Epithelial cell of alveolus of lung (primary cell): ENCODE measurements at places on chromosomes 13 and 19. TPM values are rescaled to one million over a fixed set of nuclear protein-coding genes. Genes with fewer than 3 reads are reported as not detected.

Gene ZNF208
- not detected in 2 replicates for total RNA-seq

Gene ZNF470
- 1.9 and 4.6 TPM in 2 replicates for total RNA-seq

Gene PRKCG
- under 0.01 TPM in 1 of 2 replicates, not detected in the other for total RNA-seq

Gene TLE6
- total RNA-seq: 1.2 and 8.9 TPM in 2 replicates

Gene FAM124A
- total RNA-seq: 0.24 and 1.2 TPM in 2 replicates

Gene EFNA2
- not detected in 2 replicates for total RNA-seq

Gene SYT5
- 0.08 and 0.26 TPM in 2 replicates for total RNA-seq

Gene ZNF724
- 4.8 and 10.9 TPM in 2 replicates for total RNA-seq

Gene ZNF568
- 4.3 and 5.0 TPM in 2 replicates for total RNA-seq

Gene CD33
- total RNA-seq: not detected in 2 replicates

Gene SOX21
- not detected in 2 replicates for total RNA-seq

Gene MISP3
- 1.2 and 1.8 TPM in 2 replicates for total RNA-seq

Gene SYT3
- 0.88 TPM in 1 of 2 replicates, not detected in the other for total RNA-seq

Gene NCAN
- 0.08 TPM in 1 of 2 replicates, not detected in the other for total RNA-seq

Gene RASIP1
- total RNA-seq: 3.4 and 8.3 TPM in 2 replicates

Gene CYP4F2
- not detected in 2 replicates for total RNA-seq

Gene TGFBR3L
- 6.3 and 8.9 TPM in 2 replicates for total RNA-seq

Gene MATK
- total RNA-seq: 0.40 TPM in 1 of 2 replicates, not detected in the other

Gene UNC13A
- 0.08 and 2.5 TPM in 2 replicates for total RNA-seq

Gene COX6B2
- 0.56 TPM in 1 of 2 replicates, not detected in the other for total RNA-seq

Gene ZNF426
- total RNA-seq: 8.0 and 26.0 TPM in 2 replicates

Gene SSBP4
- 74.0 and 107 TPM in 2 replicates for total RNA-seq

Gene LENG9
- total RNA-seq: 6.3 TPM in 2 replicates

Gene OR7A17
- not detected in 2 replicates for total RNA-seq

Gene ZNF541
- under 0.01 TPM in 1 of 2 replicates, not detected in the other for total RNA-seq

Gene SPIB
- total RNA-seq: not detected in 2 replicates

Gene DZIP1
- total RNA-seq: 30.3 and 42.2 TPM in 2 replicates

Gene CEACAM20
- total RNA-seq: not detected in 2 replicates
